ENCODE measurements at places on chromosomes 16 and 17.
A peak's percentile ranks its signal among the peaks of the same experiment; 100 is the strongest.

DNA sequence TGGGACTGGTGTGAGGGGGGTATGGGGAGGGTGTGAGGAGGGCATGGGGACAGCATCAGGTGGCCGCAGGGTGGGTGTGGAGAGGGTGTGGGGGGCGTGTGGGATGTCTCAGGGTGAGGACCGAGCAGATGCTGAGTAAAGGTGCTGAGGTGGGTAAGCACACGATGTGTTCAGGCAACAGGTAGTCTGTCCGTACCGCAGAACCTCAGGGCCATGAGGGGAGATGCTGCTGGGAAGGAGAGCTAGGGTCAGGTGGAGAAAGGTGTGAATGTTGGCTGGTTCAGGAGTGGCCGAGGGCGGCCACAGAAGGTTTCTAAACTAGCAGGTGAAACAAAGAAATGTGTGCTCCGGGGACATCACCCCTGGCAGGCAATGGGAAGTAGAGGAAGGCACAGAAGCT lies 80.0 kb upstream of the CDH5 start:
- no peak for DNase-seq

DNA sequence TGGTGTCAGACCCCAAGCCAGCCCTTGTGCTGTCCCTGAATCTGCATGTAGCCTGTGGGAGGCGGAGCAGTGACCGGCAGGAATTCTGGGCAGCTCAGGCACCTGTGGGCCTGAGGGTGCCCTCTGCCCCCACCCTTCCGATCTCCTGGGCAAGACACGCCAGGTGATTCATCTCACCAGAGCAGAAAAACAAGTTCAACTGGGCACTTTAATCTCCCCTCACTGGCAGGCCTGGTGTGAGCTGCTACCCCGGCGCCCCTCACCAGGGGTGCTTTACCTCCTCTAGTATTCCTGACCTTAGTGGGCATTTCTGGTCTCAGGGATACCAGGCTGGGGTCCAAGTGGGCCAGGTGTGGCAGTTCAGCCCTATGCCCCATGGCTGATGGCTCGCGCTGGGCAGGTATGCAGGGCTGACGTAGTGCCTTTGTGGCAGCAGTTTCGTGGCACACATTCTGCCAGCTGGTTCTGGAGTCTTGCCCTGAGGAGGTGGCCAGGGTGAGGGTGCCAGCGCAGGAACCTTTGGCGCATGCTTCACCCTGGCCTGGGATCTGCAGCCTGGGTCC lies 6.0 kb downstream of the ERBB2 start:
- DNase-seq, result peak; percentile 53

DNA sequence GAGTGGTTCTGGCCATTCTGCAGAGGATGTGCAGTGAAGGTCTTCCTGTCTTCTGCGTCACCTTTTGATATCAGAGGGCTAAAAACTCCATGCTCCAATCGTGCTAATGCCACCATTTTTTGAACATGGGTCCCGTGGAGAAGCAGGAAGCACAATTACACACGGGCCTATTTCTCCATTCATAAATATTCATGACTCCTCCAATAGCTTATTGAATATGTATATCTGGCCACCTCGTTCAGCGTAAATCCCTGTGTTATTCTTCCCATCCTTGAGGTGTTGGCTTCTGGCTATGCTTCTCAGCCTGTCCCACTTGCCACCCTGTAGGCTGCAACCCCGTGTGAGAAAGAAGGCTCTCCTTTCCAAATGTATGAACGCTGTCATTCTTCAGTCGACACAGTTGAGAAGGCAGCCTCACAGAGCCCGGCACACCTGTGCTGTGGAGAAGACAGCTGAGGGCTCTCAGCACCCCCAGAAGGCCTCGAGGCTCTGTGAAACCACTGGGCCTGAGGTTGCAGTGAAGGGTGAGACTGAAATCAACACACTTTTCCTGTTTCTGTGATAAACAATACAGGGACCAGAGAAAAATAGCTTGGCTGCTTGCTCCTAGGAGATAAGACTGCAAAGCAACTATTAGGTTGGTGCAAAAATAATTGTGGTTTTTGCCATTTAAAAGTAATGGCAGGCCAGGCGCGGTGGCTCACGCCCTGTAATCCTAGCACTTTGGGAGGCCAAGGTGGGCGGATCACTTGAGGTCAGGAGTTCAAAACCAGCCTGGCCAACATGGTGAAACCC lies 4.9 kb upstream of the ANKRD40CL start:
- no peak for DNase-seq

- peak; percentile 28 for DNase-seq
Measured at GRCh38 chr17:31738488-31738887, 120.6 kb downstream of the COPRS start.

- DNase-seq, result no peak
Measured at GRCh38 chr17:38317081-38317480, 20.1 kb downstream of the MRPL45 start.

GRCh38 chr17:16997514-16998429 lies 25.9 kb upstream of the TNFRSF13B start:
- no peak for DNase-seq

DNA sequence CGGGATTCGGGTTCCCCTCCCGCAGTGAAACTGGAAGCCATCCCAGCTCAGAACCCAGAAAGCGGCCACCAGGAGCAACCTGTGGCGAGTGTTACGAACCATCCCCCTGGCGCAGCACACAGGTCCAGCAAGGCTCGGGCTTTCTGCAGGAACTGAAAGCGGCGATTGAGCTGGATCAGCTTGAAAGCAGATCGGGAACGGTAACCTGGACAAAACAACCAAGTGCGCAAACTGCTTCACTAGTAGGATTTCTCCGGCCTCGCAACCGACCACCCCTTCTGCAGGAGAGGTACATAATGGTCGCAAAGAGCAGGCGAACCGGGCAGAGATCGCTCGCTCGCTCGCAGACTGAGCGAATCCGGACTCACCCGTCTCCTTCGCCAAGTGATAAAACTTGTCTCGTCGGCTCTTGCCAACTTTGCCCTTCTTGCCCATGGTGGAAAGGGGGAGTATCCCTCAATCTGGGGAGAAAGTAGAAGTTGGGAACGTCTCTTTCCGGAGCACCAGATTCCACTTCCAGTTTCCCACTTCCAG lies 696 bp upstream of the PSMC5 start:
- peak; percentile 27 for DNase-seq

- no peak for DNase-seq
Measured at GRCh38 chr16:66344533-66345145, 21.9 kb upstream of the CDH5 start.

DNA sequence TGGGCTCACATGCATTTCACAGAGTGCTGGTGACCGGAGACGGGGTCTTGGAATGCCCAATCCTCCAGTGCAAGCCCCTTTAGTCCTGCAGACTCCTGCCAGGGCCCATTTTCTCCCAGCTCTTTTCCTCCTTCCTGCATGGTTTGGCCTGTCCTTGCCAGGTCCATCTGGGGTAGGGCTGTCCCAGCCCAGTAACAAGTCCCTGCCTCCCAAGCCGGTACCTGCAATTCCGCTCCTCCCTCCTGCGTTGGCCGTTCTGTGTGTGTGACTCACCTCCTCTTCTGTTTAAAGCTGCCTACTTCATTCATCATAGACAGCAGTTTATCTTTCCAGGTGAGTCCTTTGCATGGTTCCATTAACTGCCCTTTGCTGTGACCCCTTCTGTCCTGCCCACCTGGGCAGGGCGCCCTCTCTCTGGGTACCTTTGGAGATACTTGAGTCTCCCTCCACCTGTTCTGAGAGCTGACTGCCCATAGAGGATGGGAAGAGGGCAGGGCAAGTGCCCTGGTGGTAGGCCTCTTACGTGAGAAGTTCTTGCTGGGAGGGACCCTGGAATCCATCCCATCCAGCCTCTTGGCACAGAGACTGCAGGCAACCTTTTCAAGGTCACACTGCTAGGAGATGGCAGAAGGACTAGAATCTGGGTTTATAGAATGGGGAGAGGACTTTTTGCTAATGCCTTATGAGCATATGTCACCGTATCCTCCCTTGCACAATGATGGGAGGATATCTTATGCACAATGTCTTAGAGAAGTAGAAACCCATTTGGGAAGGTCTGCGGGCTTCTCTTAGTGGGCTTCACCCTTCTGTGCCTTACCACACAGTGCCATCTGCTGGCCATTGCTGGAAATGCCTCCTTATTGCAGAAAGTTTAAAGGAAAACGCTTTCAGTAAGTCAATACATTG lies 29.7 kb upstream of the LGALS9 start:
- DNase-seq, result peak; percentile 73

DNA sequence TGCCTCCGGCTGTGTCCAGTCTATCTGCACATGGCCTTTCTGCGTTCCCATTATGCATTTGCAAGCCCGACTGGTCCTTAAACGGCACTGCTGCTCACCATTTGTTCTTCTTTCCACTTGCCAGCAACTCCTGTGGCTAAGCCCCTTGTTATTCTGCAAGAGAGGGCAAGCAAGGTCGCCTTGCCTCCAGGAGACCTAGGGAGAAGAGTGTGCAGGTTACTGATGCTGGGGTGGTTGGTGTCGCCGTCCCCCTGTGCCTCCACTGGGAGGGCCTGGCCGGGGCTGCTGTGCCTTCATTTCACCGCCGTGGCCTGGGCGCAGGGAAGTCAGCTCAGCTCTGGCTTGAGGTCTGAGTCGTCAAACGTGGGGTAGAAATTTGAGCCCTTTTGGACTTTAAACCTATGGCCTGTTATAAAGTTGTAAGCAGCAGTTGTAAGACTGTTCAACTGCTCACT lies 12.7 kb downstream of the SLC6A4 start:
- no peak for DNase-seq

- no peak for DNase-seq
Measured at GRCh38 chr16:84579936-84580335, 37.9 kb downstream of the COTL1 start.

GRCh38 chr16:3377917-3378316 lies 22.2 kb downstream of the OR2C1 start:
- DNase-seq, result no peak

GRCh38 chr16:22014271-22014873 lies 6.5 kb downstream of the MOSMO start:
- DNase-seq, result no peak

DNA sequence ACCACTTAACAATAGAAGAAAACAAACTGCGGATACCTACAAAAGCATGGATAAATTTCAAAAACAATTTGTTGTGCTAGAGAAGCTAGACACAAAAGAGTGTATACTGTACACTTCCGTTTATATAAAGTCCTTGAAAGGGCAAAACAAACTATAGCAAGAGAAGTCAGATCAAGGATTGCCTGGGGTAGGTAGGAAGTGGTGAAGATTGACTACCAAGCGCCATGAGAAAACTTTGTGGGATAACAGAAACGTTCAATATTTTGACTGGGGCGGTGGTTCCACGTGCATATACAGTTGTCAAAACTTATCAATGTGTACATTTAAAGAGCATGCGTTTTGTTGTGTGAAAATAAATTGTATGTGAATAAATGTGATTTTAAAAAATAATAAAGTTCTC lies 55.6 kb upstream of the CCL2 start:
- DNase-seq, result no peak

DNA sequence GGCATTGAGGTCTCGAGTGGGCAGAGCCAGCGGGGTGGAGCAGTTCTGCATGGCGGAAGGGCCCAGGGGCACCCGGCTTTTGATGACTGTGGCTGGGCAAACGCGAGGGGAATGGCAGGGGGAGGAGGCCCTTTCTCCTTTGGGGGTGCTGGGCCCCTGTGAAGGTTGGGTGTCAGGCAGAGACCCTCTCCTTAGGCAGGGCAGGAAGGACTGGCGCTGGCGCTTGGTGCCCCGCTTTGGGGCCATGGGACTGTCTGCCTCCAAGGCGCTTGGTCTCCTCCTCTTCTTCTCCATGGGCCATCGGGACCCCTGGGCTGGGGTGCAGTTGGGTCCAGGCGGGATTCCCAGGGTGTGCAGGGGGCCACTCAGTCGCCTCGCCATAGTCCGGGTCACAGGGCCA lies 12.8 kb upstream of the GFAP start:
- DNase-seq, result peak; percentile 9

GRCh38 chr17:16199093-16199492 lies 16.2 kb downstream of the NCOR1 start:
- DNase-seq, result no peak

- DNase-seq, result no peak
Measured at GRCh38 chr16:2191446-2191706, 5.0 kb downstream of the CASKIN1 start.

DNA sequence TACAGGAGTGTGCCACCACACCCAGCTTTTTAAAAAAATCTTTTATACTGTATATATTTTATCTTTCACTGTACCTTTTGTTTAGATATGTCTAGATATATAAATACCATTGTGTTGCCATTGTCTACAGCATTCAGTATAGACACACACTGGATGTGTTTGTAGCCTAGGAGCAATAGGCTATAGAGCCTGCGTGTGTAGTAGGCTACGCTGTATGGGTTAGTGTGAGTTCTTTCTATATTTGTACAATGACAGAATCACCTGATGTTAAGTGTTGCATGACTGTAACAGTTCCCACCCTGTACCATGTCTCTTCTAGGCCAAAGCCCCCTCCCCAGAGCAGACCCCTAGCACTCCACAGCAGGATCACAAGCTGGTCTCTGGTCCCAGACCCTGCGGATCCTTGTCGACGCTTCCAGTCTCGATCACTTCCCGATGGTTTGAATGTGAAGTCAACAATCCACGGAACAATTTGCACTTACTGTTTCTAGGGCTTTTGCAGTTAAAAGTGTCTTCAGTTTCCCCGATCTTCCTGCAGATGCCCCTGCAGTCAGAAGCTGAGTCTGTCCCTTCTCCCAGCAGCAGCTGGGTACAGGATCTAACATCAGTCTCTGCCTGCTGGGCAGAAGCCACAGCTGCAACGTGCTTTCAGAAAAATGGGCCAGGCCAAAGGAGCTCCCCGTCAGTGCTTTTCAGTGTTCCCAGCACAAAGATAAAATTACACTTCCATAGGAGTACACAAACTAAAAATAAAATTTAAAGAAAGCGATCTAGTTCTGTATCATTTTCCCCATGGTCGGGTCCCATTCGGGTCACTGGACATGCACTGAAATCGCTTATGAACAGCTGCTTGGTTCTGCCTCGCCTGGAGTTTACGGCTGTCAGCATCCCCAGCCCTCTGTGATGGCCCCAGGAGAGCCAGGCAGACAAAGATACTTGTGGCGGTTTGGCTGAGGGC lies 35.4 kb downstream of the ADAM11 start:
- no peak for DNase-seq

- DNase-seq, result no peak
Measured at GRCh38 chr17:57228911-57229310, 27.4 kb upstream of the MSI2 start.

- DNase-seq, result no peak
Measured at GRCh38 chr16:86252596-86252995, 257.7 kb upstream of the FOXF1 start.
